ENCODE measurements at places on chromosomes 5 and 9. TPM values are rescaled to one million over a fixed set of nuclear protein-coding genes. Genes with fewer than 3 reads are reported as not detected.

The ANXA2R gene
- total RNA-seq: 2.8 TPM

GRCh38 chr9:30970812-30971211 lies 1413.6 kb upstream of the ACO1 start:
- no peak for DNase-seq

DNA sequence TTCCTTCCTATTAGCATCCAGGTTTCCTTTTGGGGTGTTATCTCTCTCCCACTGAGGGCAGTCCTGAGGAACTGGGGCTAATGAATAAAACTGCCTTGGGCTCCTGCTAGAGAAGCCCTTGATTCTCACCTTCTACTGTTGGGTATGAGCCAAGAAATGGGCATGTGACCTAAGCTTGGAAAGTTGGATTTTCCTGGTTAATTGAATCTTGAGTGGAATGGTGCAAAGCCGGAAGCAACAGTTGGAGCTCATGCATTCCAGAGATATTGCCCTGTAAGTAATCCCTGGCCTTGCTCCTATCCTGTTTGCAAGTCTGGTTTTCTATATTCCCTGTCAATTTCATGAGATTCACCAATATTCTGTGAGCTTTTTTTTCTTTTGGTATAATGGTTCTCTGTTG lies 158.5 kb upstream of the ELL2 start:
- no peak for DNase-seq

DNA sequence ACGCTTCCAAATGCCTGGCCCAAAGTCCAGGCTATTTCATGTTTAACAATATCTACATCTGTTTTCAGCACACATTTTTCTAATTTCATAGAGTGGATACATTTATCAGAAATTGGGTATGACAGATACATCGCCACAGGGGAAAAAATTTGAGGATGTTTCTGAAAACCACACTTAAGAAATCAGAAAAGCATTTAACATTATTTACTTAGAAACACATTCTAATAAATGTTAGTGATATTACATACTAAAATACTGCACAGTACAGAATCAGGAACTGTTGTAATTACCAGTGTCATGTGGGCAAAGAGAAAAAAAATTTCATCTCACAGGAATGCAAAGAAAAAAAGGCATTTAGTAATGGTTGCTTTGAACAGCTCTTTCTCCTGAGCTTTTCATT lies 310.5 kb upstream of the KIF2A start:
- DNase-seq: no peak

The ISL1 gene
- total RNA-seq: not detected

The CDO1 gene
- total RNA-seq: 10.8 TPM

The STRBP gene
- total RNA-seq: 37.2 TPM

DNA sequence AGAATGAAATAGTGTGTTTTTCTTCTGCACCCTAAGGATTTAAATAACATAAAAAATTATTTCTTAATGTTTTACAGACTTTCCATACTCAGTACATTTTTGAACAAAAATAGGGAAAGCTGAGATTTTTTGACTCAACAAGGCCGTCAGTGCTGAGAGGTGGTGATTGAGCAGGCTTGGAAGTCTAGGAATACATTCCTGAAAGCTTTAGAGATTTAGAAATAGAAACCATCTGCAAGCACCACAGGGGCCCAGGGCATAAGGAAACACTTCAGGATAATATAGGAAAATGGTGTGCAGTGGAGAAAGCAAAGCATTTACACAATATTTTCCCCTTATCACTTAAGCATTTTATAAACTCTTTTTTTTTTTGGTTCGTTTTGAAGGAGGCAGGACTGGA lies 5.2 kb downstream of the BASP1 start:
- no peak for DNase-seq

- no peak for DNase-seq
Observed at GRCh38 chr5:159642379-159642778, 273.9 kb upstream of the ADRA1B start.

The CCL21 gene
- 30.2 TPM for total RNA-seq

DNA sequence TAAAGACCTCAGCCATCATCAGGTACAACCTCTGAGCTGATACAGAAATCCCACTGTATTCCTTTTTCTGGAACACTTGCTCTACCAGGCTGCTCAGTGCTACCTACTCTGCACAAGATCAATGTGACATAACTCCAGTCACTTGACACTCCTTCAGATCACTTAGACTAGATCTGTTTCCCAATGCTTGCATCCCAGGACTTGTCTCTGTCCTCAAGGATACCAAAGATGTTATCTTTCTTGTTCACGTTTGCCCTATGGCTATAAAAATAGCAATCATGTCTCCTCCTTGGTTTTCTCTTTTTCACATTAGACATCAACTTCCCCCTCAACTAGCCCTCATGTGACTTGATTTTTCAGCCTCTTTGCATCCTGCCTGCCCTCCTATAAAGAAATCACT lies 188.1 kb upstream of the PTGER4 start:
- DNase-seq: no peak

DNA sequence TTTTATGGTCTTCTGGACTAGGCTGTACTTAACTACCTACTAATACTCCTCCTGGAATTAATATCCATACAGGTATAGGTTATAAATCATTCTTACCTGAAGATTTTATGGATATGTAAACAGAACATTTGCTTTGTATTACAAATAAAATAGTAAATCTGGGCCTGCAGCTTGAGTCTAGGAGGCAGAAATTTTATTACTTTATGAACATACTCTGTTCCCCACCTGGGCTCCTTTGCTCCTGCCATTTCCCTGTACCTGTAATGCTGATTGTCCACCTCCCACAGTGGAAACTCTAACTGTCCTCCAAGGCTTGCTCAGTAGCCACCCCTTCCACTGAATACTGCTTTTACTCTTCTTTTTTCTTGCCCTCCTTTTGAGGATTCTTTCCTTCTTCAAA lies 108.0 kb downstream of the PAM start:
- DNase-seq: no peak

The TAF7 gene
- total RNA-seq: 65.2 TPM

DNA sequence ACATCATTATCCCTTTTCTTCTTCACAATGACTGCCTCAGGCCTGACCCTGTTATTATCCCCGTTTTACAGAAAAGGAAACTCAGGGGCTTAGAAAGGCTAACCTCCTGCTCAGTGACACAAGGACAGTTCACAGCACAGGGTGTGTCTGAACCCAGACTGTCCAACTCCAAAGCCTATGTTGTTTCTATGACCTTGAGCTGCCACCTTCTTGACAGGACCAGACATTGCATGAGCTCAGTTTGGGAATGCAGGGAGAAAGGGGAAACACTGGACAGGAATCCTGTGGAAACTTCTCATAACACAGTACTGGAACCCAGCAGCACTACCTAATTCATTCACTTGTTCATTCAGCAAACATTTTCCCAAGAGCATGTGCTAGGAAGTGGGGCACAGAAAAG lies 472.8 kb downstream of the CDK5RAP2 start:
- DNase-seq: no peak

Measured in mucosa of gallbladder (tissue), 1 donor.